GM10248 (cell line): ENCODE measurements at places on chromosomes 11 and 22.

GRCh38 chr11:27505781-27506180 lies 788 bp downstream of the LIN7C start:
- DNase-seq, result no peak

DNA sequence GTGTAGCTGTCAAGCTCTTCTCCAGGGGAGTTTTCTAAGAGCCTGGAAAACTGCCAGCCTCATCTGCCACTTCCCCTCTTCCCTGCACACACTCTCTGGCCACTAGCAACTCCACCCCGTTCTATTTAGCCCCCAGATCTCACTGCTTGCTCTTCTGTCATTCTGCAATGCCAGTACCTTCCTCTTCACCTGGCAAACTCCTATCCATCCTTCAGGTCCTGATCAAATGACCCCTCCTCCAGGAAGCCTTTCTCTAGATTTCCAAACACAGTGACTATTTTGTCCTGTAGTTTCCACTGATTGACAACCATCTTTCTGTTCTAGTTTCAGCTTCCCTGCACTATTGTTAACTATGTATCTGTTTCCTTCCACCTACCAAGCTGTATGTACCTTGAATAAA lies 437.7 kb downstream of the SOX6 start:
- DNase-seq, result no peak

GRCh38 chr11:84780689-84781293 lies 846.4 kb downstream of the DLG2 start:
- no peak for DNase-seq

- no peak for DNase-seq
These were observed 31.1 kb downstream of the OR6Q1 start for GRCh38 chr11:58061813-58062212.

- no peak for DNase-seq
These were observed 25.1 kb downstream of the RTN4RL2 start for GRCh38 chr11:57485217-57485990.

DNA sequence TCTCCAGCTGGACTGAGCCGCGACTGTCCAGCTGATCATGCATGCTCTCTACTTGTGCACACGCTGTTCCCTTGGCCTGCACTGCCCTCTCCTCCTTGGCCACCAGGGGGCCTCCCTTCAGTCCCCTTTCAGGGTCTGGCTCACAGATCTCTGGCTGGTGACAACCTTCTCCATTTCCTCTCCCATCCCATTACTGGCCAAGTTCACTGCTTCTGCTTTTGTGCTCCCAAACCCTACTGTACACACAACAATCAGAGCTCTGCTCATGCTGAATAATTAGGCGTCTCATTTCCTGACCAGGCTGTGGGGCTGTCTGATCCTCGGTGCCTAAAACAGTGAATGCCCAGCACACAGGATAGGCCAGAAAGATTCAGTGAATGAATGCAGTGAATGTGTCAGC lies 224.0 kb upstream of the NARS2 start:
- DNase-seq, result peak; percentile 61

- no peak for DNase-seq
These were observed 602 bp downstream of the NAT10 start for GRCh38 chr11:34105957-34106504.

DNA sequence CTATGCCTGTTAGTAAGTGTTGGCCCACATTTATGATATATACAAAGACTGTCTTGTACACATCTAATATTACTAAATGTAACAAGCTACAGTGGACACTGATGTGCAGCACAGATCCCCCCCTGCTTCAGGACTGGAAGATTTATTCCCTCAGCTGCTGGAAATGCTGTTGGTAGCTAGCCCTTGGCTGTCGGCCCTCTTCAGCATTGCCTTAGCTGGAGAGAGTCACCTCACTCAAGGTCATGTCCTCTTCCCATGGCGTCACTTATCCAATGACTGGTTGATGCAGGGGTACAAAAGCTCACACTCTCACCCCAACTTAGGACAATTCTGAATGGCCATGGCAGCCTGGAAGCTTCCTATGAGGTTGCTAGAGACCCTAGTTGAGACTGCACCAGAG lies 312.7 kb downstream of the SOX6 start:
- DNase-seq, result no peak

DNA sequence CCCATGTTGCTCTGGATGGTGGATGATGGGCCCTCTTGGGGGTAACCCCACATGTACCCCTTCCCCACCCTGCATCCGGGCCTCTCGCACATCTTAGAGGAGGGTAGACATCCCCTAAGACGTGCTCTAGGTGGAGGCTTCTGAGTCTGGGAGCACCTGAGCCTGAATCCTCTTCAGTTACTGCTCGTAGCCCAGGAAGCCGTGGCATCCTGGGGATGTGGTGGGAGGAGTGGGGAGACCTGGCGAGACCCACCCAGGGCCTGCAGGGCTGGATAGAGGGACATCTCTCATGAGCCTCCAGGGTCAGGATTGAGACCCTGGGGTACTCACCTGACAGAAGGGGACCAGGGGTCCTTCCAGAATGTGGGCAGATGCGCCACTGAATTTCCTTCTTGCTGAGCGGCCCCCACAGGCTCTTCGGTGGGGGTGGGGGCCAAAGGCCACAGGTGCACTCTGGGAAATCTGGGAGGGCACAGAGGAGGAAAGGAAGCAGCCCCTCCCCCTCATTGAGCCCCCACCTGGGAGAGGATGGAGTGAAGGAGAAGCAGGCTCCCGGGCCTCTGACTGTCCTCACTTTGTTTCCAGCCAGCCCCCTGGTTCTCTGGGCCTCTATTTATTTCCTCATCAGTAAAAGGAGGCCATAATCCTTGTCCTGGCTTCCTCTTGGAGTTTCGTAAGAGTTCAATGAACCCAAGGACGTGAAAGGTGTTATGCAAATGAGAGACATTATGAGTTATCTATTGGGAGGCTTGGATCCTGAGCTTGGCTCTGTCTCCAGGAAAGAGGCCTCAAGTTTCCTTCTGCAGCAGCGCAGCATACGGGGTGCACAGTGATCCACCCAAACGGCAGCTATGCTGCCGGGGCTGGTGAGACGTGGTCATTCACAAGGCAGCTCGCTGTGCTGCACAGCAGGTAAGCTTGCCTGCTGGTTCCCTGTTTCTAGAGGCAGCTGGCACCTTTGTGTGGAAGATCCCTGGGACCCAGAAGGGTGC lies 31.2 kb downstream of the KCNJ4 start:
- DNase-seq, result no peak

DNA sequence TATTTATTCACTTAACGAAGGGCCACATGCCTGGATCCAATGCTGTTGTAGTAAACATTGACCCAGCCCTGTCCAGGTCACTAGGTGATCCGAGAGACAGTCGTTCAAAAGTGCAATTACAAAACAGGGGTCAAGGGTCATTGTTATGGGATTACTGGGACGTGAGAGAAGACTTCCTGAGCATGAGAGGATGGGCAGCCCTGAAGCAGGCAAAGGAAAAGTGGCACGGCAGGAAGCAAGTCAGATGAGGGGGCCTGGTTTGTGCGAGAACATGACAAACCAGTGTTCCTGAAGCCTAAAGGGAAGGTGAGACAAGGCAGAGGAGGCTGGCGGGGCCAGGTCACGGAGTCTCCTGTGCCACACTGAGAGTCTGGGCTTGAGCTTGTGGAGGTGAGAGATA lies 15.8 kb upstream of the MMP20 start:
- no peak for DNase-seq

GRCh38 chr11:92739491-92739890 lies 230.0 kb upstream of the MTNR1B start:
- no peak for DNase-seq

GRCh38 chr11:128236506-128237498 lies 350.6 kb downstream of the ETS1 start:
- DNase-seq, result no peak

DNA sequence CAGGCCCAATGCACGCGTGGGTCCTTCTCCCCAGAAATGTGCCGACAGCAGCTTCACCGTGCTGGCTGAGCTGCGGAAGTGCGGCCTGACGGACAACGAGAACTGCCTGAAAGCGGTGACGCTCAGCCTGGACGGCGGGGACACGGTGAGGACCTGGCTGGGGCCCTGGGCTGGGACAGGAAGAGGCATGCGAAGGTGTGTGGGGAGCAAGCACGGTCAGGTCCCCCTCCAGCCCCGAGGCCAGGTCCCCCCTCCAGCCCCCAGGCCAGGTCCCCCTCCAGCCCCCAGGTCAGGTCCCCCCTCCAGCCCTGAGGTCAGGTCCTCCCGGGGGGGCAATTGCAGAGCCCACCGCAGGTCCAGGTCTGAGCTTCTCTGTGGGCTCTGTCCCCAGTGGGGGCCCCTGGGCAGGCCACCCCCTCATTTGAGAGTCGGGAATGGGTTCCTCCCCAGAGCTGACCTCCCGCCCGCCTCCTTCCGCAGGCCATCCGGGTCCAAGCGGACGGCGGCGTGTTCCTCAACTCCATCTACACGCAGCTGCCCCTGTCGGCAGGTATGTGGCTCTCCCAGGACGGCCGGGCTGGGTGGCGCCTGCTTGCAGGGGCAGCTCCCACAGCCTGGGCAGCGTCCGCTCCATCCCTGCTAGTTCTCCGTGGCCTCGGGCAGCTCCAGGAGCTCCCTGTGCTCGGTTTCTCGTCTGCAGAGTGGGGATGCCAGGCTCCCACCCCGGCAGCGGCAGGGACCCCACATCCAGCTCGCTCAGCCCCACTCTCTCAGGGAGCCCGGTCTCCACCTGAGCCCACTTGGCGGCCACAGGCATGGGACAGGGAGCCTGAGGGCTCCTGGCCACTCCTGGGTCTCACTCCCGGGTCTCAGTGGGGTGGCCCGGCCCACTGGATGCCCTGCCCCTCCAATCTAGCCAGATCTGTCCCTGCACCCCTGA lies 7.9 kb downstream of the MUC5B start:
- DNase-seq, result no peak

DNA sequence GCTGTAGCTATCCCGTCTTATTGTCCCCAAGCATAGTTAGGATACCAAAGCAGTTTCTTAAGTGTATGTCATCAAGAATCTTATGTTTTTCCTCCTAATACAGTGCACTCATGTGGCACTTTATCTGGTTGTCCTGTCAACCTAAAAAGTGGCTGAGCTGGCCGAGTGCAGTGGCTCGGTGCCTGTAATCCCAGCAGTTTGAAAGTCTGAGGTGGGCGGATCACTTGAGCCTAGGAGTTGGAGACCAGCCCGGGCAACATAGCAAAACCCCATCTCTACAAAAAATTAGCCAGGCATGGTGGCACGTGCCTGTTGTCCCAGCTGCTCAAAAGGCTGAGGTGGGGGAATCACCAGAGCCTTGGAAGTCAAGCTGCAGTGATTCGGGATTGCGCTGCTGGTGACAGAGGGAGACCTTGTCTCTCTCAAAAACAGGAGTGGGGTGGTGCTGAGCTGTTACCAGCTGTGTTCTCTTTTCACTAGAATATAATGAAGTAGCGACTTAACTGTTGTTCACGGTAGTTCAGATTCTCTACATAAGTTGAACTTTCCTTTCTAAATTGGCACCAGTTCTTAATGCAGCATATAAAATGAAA lies 48.1 kb downstream of the EP300 start:
- DNase-seq, result no peak

GRCh38 chr11:82683029-82683428 lies 50.6 kb downstream of the FAM181B start:
- DNase-seq, result no peak

- DNase-seq, result no peak
These were observed 649 bp downstream of the PRRG4 start for GRCh38 chr11:32830413-32830738.

DNA sequence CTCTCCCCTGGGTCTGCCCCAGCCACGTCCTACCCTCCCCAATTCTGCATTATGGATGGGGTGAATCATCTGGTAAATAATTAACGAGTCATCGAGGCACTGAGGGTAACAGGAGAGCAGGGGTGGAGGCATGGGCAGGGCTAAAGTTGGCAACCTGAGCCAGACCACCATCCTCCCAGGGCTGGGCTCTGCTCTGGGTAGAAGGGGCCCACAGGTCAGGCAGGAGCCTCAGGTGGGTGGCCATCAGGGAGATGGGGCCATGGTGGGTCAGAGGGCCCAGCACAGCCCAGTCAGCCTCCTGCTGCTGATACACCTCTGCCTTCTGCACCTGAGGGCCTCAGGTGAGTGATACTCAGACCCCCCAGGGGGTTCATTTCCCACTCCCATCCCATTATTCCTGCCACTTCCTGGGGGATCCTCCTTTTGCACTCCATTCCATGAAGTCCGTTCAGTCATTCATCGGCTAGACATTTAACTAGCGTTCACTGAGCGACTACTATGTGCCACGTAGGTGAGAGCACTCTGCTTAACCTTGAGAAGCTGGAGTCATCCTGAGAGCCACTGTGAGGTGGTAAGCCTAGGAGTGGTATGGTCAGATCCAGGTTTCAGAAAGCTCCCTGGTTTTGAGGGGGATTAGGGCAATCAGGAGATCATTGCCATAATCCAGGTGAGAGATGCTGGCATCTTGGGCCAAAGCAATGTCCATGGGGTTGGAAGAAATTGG lies at the start of gene VSIG10L2:
VSIG10L2 (plus strand) TSS at position 248 of the 724 bp plus-strand sequence; CDS start at position 260, 12 bp downstream.
- DNase-seq, result no peak

DNA sequence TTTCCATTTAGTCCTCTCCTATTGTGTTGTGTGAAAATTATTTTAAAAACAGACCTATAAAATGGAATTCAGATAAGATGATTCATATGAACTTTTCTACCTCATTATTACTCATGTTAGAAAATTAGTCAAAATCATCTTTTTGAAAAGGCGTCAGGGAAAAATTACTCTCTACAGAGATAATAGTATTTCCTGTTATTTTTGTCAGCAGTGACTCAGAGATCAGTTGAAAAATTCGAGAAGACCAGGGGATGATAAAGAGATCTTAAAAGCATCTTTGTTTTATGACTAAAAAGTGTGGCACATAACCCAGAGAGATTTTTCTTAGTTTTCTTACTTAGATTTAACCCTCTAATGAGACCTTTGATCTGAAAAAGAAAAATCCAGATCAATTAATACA lies 157.9 kb upstream of the CARD18 start:
- DNase-seq, result no peak

DNA sequence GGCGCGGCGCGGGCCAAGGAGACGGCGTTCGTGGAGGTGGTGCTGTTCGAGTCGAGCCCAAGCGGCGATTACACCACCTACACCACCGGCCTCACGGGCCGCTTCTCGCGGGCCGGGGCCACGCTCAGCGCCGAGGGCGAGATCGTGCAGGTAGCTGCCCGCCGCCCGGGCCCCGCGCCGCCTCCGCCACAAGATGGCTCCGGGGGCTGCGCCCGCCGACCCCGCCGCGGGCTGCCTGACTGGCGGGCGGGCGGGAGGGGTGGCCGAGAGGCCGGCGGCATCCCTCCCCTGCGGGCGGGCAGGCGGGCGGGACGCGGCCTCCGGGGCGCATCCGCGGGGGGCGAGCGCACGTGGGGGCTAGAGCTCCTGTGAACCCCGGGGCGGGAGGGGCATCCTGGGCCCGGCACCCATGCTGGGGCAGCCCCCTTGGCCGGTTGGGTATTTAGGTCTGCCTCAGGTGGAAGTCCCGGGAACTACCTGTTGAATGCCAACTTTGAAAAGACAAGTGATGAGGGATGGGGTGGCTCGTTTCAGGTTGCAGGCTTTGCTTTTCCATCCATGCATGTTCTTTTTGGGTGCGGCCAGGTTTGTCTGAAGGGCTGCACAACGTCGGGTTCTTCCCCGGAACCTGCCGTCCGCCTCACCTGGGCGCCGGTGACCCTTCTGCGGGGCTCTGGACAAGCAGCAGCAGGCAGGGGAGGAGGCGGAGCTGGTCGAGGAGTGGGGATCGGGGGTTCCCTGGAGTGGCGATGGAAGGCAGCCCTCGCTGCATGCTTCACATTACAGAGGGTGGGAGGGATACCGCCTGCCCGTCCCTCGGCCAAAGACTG lies 760 bp downstream of the ZNRF3 start:
- peak; percentile 28 for DNase-seq
